H4 (cell line): ENCODE measurements at places on chromosomes 13 and 19. TPM values are rescaled to one million over a fixed set of nuclear protein-coding genes. Genes with fewer than 3 reads are reported as not detected.

Gene PALM3
- 1.4 and 2.0 TPM in 2 replicates for total RNA-seq

Gene SPACA4
- total RNA-seq, result not detected in 2 replicates

Gene ZNF738
- total RNA-seq, result 9.7 and 11.2 TPM in 2 replicates

Gene WDR87
- not detected in 2 replicates for total RNA-seq

Gene FPR3
- total RNA-seq, result 0.62 and 0.64 TPM in 2 replicates

Gene GIPC1
- 36.5 and 62.6 TPM in 2 replicates for total RNA-seq

GRCh38 chr13:79191501-79191900, 214.6 kb downstream of the RBM26 start:
- no peak for DNase-seq

GRCh38 chr13:59364641-59365085, 799.1 kb downstream of the DIAPH3 start:
- no peak for DNase-seq

GRCh38 chr19:12821761-12822160, 12.6 kb downstream of the RTBDN start:
- no peak for DNase-seq

- DNase-seq, result no peak
Observed at GRCh38 chr13:106466691-106467426, 68.6 kb downstream of the EFNB2 start.

- no peak for DNase-seq
Observed at GRCh38 chr13:18952225-18953016, 229.2 kb downstream of the TUBA3C start.

- DNase-seq, result no peak
Observed at GRCh38 chr19:5017235-5017634, 48.3 kb downstream of the KDM4B start.

GRCh38 chr19:29833614-29834261, 21.9 kb downstream of the CCNE1 start:
- DNase-seq, result no peak

DNA sequence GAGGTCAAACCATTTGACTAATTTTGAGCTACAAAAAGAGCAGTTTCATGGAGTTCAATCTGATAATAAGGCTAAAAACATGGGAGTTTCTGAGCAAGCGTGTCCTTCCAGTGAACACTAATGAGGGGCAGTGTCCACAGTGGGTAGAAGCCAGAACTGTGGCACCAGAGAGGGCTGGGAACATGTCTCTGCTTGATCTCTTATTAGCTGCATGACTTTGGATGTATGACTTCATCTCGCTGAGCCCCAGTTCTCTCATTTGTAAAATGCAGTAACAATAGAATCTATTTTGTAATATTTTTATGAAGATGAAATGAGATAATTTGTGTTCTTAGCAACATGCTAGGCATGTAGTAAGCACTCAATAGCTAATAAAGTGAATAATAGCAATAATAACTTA, 69.8 kb downstream of the HS6ST3 start:
- DNase-seq, result no peak

- DNase-seq, result no peak
Observed at GRCh38 chr13:104810242-104810641, 1725.2 kb downstream of the EFNB2 start.

DNA sequence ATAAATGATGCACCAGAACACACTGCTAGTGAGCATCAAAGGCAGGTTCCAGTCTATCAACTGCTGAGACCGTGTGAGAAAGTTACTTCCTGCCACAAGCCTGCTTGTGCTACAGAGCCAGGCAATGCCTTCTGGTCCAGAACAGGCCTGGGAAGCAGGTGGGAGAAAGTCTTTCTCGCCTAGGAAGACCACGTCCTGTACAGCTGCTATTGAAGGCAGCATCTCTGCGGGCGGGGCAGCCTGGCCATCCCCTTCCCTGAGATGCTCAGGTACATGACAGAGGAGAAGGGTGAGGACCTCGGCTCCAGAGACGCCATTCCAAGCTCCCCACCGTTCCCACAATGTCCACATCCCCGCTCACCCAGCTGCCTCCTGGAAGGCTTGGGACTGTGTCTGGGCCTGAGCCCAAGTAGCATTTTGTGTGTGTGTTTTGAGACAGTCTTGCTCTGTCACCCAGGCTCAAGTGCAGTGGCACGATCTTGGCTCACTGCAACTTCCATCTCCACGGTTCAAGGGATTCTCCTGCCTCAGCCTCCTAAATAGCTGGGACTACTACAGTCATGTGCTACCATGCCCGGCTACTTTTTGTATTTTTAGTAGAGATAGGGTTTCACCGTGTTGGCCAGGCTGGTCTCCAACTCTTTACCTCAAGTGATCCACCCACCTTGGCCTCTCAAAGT, 3.4 kb downstream of the RFX1 start:
- no peak for DNase-seq

DNA sequence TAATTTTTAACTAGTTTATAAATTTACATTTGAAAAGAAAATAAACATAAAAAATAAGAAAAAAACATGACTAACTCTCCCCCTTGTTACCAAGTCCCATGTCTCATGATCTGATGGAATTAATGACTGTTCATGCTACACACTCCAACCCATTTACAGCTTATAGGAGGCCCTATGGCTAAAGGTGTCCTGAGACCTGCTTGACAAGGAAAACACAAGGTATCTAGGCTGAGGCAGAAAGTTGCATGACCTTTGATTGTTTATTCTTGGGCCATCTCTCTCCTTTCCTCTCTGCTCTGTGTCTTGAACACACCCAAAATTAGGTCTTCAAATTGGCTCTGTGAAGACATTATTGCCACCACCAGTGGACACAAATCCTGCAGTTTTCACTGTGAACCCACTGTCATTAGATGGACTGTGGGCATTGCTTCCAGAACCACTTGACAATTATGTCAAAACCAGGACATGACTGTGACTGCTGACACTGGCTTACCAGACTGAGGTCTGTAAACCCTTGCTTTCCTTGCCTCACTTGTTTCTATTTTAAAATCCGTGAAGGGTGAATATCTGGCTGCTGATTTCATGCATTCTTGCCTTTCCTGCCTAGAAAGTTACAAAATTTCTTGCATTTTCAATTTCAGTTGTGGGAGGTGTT, 386.5 kb upstream of the SPRY2 start:
- DNase-seq, result no peak

DNA sequence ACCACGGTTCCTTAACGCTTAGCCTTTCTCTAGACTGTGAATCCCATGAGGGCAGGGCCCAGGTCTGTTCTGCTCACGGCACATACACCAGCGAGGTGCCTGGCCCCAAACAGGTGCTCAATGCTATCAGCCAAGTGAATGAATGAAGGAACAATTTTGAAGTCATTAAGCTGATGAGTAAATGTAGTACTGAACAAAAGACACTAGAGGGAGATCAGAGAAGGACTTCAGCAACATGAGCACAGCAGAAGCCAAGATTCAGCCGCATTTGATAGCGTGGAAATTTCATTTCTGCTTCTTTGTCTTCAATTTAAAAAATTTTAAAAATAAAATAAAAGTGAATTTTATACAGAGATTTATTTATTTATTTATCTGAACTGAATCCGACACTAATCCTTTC, 20.1 kb upstream of the MYO16 start:
- peak; percentile 5 for DNase-seq

DNA sequence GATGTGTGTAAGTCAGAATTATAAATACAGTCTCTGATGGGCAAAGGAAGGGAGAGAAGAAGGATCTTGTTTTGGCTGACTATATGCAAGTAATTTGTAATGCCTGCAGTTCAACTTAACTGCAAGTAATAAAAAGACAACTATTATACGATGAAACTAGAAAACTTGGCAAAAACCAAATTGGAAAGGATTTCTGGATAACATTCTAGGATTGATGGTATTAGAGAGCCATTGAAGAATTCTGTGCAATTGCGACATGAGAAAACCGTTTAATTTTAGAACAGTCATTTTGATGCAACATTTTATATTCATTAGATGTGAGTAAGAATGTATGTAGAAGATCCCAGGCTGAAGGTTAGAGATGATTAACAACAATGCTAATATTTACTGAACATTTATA, 1334.1 kb downstream of the EFNB2 start:
- no peak for DNase-seq

GRCh38 chr13:60611523-60611922, 214.5 kb downstream of the TDRD3 start:
- no peak for DNase-seq
